Testis (tissue), 5 donors: ENCODE measurements at places on chromosomes 5 and 9. TPM values are rescaled to one million over a fixed set of nuclear protein-coding genes. Genes with fewer than 3 reads are reported as not detected.

- DNase-seq = no peak
Measured at GRCh38 chr5:156640691-156641241, 209.3 kb upstream of the PPP1R2B start.

DNA sequence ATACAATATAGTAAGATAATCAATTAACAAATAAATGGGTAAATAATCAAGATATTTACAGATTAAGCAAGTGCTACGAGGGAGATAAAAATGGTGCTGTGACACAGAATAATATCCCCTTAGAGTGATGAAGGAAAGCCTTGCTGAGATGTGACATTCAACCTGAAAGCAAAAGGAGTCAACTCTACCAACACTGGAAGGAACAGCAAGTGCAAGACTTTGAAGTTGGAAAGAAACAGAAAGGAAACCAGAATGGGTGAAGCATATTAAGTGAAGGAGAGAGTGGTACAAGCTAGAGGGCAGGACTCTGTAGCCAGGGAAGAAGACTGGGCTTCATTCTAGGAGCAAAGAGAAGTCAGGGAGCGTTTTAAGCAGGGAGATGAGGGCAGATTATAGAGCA lies 12.2 kb upstream of the MEGF9 start:
- no peak for DNase-seq

GRCh38 chr5:148708854-148709253 lies 54.5 kb upstream of the HTR4 start:
- no peak for DNase-seq

DNA sequence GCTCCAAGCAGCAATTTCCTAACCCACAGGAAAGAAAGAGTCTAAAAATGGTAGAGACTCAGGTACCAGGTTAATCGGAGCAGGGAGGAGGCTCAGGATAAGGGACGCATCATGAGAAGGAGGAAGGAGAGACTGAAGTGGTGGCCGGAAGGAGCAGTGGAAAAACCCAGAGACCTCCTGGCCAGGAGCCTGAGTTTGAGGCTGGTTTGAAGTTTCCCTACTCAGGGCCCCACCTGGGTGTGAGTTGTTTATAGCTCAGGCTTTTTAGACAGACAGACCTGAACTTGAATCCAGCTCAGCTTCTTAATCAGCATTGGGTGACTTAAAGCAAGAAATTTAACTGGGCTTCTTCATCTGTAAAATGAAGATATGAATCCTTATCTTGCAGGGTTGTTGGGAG lies 11.9 kb upstream of the AQP7 start:
- no peak for DNase-seq

DNA sequence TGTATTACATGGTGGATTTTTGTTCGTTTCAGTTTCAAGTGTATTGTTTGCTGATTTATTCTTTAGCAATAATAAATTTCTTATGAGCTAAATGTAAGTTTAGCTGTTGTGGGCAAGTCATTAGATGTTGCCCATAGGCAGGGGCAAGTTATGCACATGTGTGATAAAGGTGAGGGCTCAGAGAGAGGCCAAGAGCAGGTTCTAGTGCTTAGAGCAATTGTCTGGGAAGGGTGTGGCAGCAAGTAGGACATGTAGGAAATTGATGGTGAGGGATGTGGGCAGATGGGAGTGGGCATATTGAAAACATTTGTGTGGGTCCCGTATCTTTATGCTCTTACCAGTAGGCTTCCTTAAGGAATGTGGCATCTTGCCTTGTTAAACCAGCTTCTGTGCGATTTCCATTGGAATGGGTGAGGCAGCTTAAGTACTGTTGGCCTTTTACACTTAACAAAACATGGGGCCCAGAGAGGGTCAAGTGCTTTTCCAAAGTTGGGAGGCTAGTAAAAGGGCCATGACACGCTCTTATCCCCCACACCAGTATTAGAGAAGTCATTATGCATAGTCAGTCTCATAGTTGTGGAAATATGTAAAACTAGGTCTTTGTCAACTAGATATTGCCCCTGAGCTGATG lies 60.6 kb downstream of the KDM4C start:
- no peak for DNase-seq

DNA sequence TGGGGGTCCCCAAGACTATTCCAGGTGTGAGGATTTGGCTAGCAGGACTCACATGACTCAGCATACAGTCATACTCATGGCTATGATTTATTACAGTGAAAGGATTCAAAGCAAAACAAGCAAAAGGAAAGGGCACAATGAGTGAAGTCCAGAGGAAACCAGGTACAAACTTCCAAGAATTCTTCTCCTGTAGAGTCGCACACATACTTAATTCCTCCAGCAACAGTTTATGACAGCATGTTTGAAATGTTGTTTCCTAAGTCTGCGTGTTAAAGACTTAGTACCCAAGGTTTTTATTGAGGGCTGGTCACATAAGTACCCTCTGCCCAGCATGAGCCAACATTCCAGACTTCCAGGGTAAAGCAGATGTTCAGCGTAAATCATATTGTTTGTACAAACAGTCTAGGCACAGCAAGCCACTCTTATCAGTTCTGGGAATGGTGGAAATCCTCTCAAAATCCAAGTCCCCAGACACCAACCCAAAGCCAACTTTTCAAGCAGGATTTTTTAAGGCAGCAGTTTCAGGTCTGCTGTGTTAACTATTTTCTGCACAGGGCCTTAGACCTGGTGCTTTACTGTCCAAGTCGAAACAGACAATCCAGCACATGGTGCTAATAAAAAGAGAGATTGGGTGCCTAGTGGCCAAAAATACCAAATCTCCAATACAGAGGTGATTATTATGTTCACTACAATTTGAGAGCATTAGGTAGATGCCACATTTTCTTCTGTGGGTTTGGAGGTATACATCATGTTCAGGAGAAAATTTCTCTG lies 18.6 kb upstream of the RICTOR start:
- DNase-seq = no peak

- DNase-seq = peak; percentile 55
Measured at GRCh38 chr5:173020643-173021042, 35.5 kb upstream of the CREBRF start.

The RALGDS gene
- total RNA-seq = 32.5 TPM

The GCNT4 gene
- total RNA-seq = 2.7 TPM

The POU4F3 gene
- not detected for total RNA-seq

The TBC1D9B gene
- 122 TPM for total RNA-seq

The SETX gene
- total RNA-seq = 157 TPM
